Adrenal gland (tissue), 19 donors: ENCODE measurements at places on chromosomes 7 and 10.

- no peak for DNase-seq
- no peak overlapping the region for H3K27ac ChIP-seq
- H3K4me1 ChIP-seq, result no peaks in the 10 kb centered on the region
- no peak overlapping the region for H3K4me3 ChIP-seq
- no peaks in the 10 kb centered on the region for H3K36me3 ChIP-seq
Measured at GRCh38 chr7:14899030-14899429, 3.5 kb downstream of the DGKB start.

- no peak overlapping the region for H3K27ac ChIP-seq
- H3K4me1 ChIP-seq, result no peaks in the 10 kb centered on the region
- no peaks in the 10 kb centered on the region for H3K36me3 ChIP-seq
- no peak for DNase-seq
- H3K4me3 ChIP-seq, result no peak overlapping the region
Measured at GRCh38 chr10:99346247-99346646, 17.1 kb downstream of the CNNM1 start.

GRCh38 chr10:79350407-79351154 is 3.3 kb downstream of the PPIF start:
- H3K36me3 ChIP-seq, result peaks cover 65% of the 10 kb centered on the region
- H3K27me3 ChIP-seq, result no peaks in the 10 kb centered on the region
- H3K4me1 ChIP-seq, result peaks cover 31% of the 10 kb centered on the region
- peak overlapping the region; percentile 35 for H3K27ac ChIP-seq

DNA sequence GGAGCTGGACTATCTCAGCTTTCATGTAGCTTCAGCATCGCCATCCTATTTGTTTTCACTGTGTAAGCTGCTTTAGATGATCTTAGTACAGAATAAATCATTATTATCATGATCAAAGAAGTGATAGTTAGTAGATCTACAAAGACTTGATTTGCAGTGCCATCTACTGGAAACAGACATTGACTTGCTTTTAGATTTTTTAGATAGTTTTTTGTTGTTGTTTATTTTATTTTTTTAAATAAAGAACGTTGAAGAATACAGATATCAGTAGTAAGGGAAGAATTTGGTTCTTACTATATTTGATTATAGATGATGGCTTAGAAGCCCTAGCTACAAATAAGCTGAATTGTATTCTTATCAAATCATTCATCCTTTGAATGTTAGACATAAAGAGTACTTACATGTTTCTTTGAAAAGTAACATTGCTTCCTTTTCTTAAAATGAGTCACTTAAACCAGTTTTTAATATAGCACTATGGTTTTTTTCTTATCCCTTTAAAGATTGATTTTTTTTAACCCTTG is 6.3 kb upstream of the SFMBT2 start:
- DNase-seq, result no peak
- peaks cover 4% of the 10 kb centered on the region for H3K27me3 ChIP-seq
- no peak overlapping the region for H3K4me3 ChIP-seq
- no peaks in the 10 kb centered on the region for H3K36me3 ChIP-seq
- H3K4me1 ChIP-seq, result peaks cover 12% of the 10 kb centered on the region

DNA sequence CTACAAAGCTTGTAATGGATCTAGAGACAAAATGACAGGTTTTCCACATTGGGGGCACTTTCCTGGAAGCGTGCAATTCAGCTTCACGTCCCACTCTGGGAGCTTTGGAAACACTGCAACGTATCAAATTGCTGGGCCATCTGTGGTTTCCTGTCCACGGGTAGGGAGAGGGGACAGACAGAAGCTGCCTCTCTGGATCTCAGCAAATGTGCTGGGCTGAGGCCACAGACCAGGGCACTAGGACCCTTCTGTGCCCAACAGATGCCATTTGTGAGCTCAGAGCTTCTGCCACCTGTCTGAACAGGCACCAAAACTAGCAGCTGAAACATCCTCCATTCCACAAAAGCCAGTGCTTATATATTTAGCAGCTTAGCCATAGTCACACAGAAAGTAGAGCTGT is 40.9 kb upstream of the FRMD4A start:
- no peak overlapping the region for H3K4me3 ChIP-seq
- H3K27ac ChIP-seq, result no peak overlapping the region
- DNase-seq, result no peak
- H3K27me3 ChIP-seq, result no peaks in the 10 kb centered on the region
- H3K4me1 ChIP-seq, result no peaks in the 10 kb centered on the region

- H3K27me3 ChIP-seq, result no peaks in the 10 kb centered on the region
- peaks cover 5% of the 10 kb centered on the region for H3K4me1 ChIP-seq
- H3K27ac ChIP-seq, result no peak overlapping the region
- no peak for DNase-seq
- no peaks in the 10 kb centered on the region for H3K36me3 ChIP-seq
Measured at GRCh38 chr7:27314111-27314510, 71.5 kb downstream of the EVX1 start.

DNA sequence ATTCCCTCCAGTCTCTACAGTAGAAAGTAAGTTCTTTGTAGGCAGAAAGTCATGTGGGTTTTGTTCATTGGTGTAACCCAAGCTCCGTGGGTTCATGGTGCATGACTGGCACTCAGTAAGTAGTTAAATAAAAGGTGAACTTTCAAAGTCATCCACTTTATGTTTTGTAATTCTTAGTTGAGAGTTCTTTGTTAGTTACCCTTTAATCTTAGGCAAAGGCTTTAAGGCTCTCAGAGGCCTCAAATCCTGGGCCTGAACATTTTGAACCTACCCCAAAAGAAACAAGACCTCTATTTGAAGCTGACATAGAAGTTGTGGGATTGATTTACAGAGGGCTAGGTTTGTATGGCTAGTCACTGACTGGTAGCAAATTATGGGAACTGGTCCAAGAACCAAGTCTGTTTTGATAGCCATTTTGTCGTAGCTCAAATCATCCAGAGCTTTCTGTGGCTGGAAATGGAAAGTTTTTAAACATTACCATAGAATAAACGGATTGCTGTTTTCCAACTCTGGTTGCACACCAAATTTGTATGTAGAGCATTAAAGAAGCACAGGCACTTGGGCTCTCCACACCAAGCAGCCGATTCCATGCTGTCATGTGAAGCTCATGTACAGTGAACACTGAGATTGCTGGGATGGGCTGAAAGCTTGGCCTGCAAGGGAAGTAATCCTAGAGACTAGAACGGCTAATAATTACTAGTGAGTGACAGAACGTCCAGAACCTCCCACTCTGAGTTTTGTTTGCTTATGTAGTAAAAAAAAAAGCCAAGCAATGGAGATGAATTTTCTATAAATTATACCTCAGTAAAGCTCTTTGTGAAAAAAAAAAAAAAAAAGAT is 53.5 kb downstream of the DENND11 start:
- H3K27me3 ChIP-seq, result no peaks in the 10 kb centered on the region
- H3K36me3 ChIP-seq, result no peaks in the 10 kb centered on the region
- no peak for DNase-seq
- H3K4me3 ChIP-seq, result no peak overlapping the region
- H3K27ac ChIP-seq, result no peak overlapping the region

- H3K27ac ChIP-seq, result no peak overlapping the region
- no peaks in the 10 kb centered on the region for H3K36me3 ChIP-seq
- no peaks in the 10 kb centered on the region for H3K27me3 ChIP-seq
- no peaks in the 10 kb centered on the region for H3K4me1 ChIP-seq
Measured at GRCh38 chr7:51148216-51148615, 168.4 kb downstream of the COBL start.

- no peak overlapping the region for H3K4me3 ChIP-seq
- H3K36me3 ChIP-seq, result no peaks in the 10 kb centered on the region
- H3K4me1 ChIP-seq, result peaks cover 2% of the 10 kb centered on the region
- no peaks in the 10 kb centered on the region for H3K27me3 ChIP-seq
Measured at GRCh38 chr7:94397722-94398121, 3.0 kb downstream of the COL1A2 start.

- H3K36me3 ChIP-seq, result no peaks in the 10 kb centered on the region
- H3K27ac ChIP-seq, result no peak overlapping the region
- peak; percentile 28 for DNase-seq
- no peaks in the 10 kb centered on the region for H3K27me3 ChIP-seq
Measured at GRCh38 chr7:95391761-95392160, 4.4 kb downstream of the PON3 start.

DNA sequence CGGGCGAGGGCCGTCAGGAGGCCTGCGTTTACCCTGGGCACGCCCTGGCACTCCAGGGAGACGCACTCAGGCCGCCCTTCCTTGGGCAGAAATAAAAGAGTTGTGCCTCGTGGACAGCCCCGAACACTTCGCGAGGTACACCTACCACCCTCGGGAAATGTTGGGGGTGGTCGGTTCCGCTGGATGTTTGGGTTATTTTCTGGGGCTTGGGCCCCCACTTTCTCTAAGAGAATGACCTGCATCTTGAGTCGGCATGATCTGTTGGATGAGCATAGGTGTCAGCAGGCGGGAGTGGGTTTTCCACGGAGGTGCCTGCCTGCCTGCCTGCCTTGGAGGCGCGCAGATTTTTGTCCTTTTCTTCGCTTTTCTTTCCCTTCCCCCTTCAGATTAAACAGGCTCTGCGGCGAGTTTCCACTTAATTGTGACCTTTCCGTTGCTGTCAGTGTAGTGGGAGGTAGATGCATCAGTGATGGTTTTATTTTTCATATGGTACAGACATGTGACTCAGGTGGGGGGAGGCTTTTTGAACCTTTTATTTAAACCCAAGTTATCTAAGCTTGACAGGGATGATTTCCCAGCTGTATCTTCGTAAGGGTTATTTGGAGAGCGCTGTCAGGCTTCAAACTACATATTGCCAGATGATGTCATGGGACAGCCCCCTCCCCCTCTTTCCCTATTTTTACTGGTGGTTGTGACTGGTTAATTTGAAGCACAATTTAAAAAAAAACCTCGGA is 661 bp downstream of the HECTD2 start:
- peak; percentile 54 for DNase-seq
- no peaks in the 10 kb centered on the region for H3K36me3 ChIP-seq
- peaks cover 29% of the 10 kb centered on the region for H3K4me1 ChIP-seq
- H3K27ac ChIP-seq, result peak overlapping the region; percentile 100
- peak overlapping the region; percentile 92 for H3K4me3 ChIP-seq

- no peaks in the 10 kb centered on the region for H3K36me3 ChIP-seq
- peak; percentile 73 for DNase-seq
- H3K4me3 ChIP-seq, result no peak overlapping the region
- H3K27ac ChIP-seq, result peak overlapping the region; percentile 86
Measured at GRCh38 chr10:73906524-73907447, 4.1 kb upstream of the PLAU start.

DNA sequence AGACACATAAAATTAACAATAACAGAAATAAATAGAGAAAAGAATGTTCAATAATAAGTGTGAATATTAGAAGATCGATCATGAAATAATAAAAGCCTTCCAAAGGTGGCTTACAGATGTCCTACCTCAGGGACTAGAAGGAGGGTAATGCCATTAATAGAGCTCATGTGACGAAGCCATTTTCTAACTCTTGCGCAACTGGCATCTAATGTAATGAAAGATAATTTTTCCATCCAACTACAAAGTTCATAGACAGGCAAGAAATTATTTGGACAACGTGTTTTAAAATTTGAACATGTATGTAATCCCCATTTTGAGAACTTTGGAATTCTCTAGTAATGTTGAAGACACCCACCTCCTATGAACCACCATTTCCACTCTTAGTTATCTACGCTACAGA is 1394.3 kb upstream of the LRRTM3 start:
- H3K4me1 ChIP-seq, result no peaks in the 10 kb centered on the region
- H3K27me3 ChIP-seq, result no peaks in the 10 kb centered on the region
